Bone marrow (tissue), 2 donors: ENCODE measurements at places on chromosomes 1 and 21.

DNA sequence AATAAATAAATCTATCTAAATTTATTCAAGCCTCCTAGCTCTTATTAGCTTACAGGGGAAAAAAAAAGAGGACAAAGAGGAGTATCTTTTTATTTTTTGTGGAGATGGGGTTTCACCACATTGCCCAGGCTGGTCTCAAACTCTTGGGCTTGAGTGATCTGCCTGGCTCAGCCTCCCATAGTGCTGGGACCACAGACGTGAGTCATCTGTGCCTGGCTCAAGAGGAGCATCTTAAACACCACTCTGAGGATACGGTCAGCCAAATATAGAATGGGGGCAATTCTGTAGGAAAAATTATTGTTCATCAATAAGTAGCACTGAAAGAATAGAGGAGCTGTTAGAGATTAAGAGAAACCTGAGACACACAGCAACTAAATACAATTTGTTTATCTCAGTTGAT lies 24.1 kb downstream of the SLC45A3 start:
- no peak for DNase-seq

GRCh38 chr1:5333291-5333690 lies 658.9 kb downstream of the NPHP4 start:
- no peak for DNase-seq

- peak; percentile 3 for DNase-seq
Observed at GRCh38 chr1:225845571-225846259, 35.8 kb downstream of the EPHX1 start.

DNA sequence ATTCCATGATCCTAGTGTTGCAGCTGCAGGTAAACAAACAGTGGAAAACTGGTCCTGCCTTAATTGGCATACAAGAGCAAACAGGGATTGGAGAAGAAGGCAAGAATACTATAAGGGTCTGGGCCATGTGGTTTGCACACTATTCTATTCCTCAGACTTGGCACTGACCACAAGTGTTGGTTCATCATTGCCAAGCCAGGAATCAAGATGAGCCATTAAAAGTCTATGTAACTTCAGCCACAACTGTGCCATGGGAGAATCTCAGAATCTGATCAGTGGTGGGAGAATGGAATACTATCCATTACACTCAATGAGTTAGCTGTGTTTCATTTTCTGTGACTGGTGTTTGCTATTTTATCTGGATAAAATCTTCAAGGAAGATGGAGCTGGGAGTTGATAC lies 26.2 kb upstream of the FCER1A start:
- no peak for DNase-seq

DNA sequence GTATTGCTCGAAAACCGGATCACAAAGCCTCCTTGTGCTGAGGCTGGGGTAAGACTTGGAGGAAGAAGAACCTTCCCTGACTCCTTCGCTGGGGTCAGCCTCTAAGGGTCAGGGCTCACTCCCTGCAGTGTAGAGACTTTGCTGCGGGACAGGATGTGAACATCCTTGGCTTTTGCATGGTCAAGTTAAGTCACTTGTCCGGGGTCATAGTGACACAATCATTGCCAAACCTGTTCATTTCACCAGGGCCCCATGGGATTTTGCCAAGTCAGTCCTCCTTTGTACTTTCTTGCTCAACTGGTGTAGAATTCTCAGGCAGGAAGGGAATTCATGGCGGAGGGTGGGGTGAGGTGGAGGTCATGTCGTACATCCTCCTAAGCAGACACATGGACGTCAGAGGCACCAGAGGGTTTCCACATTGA lies 24.7 kb upstream of the IL10 start:
- no peak for DNase-seq

DNA sequence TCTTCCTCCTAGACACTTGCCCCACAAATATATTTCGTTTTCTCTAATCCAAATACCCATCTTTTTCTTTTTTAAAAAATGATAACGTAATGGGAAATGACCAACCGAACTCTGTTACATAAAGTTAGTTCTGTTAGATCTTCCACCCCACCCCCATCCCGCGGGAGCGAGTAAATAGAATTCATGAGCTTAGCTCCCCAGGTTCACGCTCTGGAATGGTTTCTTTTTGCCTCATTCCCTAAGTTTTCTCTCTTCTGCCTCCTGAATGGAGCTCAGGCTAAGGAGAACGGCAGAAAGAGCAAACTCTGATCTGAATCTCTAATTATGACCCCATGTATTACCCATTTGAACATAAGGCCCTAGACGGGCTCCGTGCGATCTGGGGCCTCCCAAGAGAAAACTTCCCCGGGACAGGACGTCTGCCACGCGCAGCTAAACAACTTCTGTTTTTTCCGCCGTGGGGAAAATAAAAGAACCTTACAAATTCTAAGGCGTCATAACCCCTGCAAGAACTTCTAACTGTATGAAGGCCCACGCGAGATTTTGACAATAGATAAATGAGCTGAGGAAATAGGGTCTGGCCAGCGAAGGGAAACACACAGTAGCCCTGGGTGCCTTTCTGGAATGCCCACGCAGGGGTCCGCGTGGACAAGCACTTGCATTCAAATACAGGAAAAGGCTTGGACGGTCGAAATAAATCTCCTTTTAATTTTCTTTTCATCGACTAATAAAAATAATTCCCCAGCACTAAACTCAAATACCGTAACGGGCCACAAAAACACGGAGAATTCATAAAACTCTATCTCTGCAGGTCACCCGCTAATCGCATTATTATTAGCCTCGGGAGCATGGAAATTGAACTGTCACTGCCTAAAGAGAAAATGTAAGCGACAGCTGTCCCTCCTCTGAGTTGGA lies 2.2 kb downstream of the TBX15 start:
- DNase-seq, result no peak

DNA sequence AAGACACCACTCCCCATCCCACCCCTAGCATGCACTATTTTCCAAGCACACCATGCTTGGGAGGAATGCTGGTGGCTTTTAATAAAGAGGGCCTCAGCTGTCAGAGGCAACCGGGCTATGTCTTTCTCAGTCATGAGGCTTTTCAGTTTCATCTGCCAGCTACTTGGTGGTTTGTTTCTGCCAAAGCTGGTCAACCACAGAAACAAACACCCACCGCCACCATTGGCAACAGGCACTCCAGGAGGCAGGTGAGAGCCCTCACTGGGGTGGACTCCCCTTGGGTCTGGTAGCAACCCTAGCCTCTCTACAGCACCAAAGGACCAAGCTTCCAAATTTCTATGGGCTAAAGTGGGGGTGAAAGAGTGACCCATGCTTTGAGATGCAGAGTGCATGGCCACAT lies 54.3 kb upstream of the CD1D start:
- DNase-seq, result no peak

GRCh38 chr1:150257624-150258585 lies at the start of gene CA14:
Gene CA14 (plus strand): TSS chr1:150257774. CDS start chr1:150258129, 355 bp downstream.
- DNase-seq, result no peak

DNA sequence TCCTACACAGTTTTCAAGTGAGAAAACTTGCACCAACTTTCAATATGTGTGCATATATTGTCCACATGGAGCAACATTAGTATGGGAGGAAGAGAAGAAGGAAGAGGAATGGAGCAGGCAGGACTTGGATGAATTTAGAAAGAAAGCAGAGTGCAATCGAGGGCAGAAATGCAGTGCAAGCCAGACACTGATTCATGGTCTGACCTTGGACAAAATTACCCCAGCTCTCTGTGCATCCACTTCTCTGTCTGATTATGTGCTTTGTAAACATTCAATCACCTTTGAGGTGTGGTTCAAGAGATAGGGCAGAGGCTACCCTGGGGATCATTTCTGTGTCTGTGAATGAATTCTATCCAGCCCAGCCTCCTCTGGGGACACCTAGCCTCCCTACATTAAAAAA lies 265.2 kb downstream of the TNR start:
- DNase-seq, result no peak

DNA sequence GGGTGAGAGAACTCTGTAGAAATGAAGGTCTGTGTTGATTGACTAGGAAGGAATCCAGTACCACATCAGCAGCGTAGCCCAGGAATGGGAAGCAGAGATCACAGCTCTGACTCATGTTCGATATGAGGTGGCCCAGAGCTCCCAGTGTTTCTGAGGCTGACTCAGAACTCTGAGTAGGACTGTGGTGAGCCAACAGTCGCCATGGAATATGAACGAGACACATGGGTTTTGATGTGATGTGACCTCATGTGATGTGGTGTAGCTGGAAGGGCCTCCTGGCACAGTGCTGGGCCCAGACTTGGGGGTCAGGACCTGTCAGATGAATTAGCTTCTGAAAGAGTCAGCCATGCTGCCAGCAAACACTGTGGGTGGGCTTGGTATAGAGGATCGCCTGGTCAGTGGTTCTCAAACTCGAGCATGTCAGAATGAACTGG lies 237.0 kb downstream of the MRPL39 start:
- DNase-seq, result no peak

DNA sequence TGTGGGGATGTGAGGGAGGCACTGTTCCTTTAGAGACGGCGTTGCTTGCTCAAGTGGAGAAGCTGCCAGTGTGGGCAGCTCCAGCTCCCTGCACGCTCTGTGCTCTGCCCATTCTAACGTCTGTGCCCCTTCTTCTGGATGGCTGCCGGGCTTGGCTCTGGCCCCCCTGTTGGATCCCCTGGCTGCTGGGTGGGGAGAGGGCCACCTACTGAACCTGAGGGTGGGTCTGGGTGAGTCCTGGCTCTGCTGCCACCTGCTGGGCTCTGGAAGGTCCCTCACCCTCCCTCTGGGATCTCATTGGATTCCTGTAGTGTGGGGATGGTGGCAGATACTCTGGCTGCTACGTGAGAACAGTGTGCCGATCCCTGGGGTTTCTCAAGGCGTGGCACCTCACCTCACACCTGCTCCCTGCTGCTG lies 5.0 kb downstream of the PFKL start:
- DNase-seq, result no peak

GRCh38 chr1:91549041-91549735 lies 48.5 kb downstream of the CDC7 start:
- no peak for DNase-seq

DNA sequence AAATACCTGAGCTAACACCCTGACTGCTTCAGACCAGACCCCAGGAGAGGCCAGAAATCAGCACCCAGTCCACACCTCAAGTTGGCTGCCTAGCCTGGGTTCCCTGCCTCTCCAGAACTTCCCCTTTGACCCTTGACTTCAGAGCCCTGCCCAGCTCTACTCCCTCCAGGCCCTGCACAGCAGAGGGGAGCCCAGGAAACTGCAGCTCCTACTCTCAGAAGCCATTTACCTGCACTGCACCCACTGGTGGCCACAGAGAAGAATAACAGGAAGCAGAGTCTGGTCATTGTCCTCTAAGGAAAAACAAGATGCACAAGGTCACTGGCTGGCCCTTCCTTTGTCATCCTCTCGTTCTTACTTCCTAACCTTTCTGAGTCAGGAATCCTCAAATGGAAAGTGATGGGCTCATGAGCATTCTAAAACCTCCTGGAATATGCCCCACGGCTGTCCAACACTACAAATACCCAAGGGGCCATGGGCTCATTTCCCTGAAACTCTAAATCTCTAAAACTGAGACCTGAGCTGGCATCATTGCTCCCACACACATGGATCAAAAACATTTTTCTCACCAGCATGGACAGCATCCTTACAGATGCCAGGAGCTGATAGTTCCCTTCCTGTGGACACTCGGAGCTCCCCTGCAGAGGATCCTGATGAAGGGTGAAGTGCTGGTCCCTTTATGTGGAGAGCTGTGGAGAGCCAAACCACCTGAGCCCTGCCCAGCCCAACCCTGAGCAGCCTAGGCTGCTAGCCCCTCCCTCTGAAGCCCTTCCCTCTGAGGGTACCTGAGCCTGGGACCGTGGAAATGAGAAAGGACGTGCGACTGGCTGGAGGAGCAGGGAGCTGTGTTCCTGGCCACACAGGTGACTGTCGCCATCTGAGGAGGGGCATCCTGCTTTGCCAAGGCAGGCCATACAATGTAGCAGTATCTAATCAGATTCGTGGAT lies at the start of gene ITLN2:
ITLN2 (minus strand) TSS at position 652 of the 947 bp plus-strand sequence; CDS start at position 584, 68 bp downstream.
- peak; percentile 18 for DNase-seq

GRCh38 chr1:101379950-101380349 lies 143.1 kb downstream of the S1PR1 start:
- DNase-seq, result no peak

- DNase-seq, result no peak
Observed at GRCh38 chr1:192436441-192437078, 119.8 kb downstream of the RGS21 start.

DNA sequence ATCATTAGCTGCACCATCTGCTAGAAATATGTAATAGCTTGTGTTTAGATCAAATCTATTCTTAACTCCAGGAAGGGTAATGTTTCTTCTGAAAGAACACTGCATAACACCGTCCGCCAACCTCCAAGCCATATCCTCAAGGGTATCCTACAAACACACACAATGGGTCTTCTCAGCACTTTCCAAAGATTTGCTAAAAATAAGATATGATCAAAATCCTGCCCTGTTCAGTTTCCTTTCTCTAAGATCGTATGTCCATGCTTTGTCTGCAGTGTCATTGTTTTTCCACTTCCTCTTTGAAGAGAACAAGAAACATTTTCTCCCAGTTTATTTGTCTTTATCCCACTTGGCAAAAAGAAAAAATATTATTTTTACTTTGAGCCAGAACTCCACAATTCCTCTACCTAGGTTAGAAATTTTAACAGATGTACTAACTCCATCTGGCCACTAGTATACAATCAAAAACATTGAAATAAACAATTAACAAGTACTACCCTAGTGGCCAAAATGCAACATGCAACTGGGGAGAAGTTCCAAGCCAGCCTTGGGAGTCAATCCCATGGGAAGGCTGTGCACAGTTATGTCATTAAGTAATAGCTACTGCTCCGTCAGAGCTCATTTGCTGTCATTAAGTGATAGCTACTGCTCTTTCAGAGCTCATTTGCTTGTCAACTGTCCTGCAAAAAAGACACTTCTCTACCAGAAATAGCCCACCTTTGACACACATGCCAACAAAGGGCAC lies 37.8 kb downstream of the FRRS1 start:
- no peak for DNase-seq

- no peak for DNase-seq
Observed at GRCh38 chr1:216535059-216535458, 111.8 kb upstream of the USH2A start.

DNA sequence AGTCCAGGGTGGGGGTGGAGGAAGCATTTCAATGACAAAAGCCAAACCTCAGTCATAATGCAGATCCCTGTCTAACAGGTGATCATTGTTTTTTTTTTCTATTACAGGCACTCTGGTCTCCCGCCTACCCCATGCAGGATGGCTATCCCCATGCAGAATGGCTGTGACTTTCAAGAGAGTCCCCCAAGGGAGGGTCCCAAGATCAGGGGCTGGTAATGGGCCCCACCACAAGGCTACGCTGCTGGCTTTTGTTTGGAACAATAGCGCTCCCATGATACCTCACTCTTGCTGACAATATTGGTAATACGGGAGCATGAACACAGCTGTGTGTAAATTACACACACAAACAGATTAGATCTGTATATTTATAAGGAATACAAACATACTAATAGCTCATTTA lies 119.4 kb downstream of the SLC45A1 start:
- DNase-seq, result no peak

GRCh38 chr1:37465593-37466517 lies 8.5 kb upstream of the ZC3H12A start:
- DNase-seq, result no peak

GRCh38 chr1:48040154-48040553 lies 43.0 kb upstream of the TRABD2B start:
- no peak for DNase-seq

DNA sequence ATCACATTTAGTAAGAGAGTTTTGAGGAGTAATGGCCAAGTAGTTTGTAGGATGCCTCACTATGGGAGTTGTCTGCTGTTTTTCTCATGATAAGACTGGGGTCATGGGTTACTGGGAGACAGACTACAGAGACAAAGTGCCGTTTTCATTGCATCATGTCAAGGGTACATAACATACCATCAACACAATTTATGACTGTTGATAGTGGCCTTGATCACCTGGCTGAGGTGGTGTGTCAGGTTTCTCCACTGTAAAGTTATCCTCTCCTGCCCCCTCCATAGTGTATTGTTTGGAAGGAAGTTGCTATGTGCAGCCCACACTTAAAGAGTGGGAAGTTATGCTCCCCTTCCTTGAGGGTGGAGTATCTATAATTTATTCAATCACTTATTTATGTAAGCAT lies 263.5 kb upstream of the POU3F1 start:
- no peak for DNase-seq
